ENCODE measurements at places on chromosomes 13 and 19.

GRCh38 chr13:76635232-76636230 is 250.7 kb downstream of the KCTD12 start:
- DNase-seq: no peak

DNA sequence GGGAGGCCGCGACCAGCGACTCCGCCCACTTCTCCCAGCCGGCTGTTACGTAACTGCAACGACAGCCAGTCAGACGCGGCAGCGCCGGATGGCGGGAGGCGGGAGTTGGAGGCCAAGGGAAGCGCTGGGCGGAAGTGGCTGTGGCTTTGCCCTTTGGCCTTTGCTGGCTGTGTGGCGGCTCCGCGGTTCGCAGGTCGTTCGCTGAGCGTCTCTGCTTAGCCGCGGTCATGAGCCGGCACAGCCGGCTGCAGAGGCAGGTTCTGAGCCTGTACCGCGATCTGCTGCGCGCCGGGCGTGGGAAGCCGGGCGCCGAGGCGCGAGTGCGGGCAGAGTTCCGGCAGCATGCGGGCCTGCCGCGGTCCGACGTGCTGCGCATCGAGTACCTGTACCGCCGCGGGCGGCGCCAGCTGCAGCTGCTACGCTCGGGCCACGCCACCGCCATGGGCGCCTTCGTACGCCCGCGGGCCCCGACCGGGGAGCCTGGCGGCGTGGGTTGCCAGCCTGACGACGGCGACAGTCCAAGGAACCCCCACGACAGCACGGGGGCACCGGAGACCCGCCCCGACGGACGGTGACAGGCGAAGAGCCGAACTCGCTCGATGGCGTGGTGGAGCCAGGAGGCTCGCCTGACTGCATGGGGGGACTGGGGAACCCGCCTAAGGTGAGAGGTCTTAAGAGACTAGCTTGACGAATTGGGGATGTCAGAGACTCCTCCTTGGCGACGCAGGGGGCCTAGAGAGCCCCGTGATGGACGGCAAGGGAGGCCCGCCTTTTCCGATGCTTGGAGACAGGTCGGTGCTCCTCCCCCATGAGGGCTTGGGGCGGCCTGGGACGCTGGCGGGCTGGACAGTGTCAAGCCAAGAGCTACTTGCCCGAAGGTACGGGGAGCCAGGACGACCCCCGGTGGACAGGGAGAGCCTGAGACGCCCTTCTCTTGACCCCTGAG is at the start of gene SDHAF1:
Gene SDHAF1 (plus strand): TSS at position 141 of the 946 bp plus-strand sequence. CDS start 87 bp downstream, at position 228.
- DNase-seq: peak; percentile 95

- DNase-seq: no peak
These were observed 26.9 kb downstream of the PCCA start for GRCh38 chr13:100115693-100116254.

DNA sequence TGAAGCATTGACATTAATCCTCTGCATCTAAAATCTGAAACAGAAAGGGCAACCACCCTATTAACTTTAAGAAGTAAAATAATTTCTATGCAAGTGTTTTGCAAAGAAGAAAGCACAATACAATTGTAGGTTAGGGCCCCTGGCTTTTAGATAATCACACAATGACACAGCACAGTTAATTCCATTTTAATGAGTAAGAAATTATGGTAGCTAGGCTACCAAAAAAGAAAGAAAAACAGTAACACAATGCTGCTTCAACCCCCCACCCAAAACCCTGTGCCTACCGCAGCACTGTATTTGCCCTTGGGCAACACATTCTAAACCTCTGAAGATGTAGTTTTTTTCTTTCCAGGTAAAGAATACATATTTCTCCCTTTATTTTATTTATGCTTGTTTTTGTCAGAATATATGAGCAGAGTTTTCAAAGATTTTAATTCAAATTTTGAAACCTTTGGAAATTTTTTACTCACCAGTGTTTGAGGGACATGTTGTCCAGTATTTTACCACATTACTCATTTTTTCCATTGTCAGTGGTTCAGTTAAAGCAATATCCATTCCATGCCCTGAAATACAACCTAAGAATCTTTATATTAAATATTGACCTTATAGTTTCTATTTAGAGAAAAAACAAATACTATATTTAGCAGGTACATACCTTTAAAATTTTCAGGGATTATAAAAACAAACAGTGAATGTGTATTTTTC is 21.1 kb downstream of the SOHLH2 start:
- no peak for DNase-seq

DNA sequence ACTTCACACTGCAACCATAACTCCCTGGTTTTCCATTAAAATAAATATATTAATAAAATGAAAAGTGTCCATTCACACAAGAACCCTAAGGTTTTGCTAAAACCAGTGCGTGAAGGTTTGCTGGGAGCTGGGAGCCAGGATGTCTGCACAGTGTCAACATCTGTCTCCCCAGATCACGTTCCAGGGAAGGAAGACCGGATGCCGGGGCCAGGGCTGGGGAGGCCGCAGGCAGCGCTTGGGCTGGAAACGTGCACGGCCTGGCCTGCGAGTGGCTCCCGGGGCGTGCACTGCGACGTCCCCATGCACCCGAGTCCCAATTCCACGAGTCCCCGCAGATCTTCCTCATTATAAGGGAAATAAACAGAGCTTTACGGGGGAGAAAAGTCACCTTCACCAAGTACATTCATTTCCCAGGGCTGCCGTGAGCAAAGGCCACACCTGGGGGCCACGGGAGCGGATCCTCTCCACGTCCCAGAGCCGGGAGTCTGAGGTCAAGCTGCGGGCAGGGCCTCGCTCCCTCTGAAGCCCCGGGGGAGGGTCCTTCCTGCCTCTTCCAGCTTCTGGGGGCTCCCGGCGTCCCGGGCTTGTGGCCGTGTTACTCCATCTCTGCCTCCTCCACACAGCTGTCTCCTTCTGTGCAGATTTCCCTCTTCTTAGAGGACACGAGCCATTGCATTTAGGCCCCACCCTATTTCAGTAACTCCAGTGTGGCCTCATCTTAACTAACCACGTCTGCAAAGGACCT is 12.8 kb downstream of the SHC2 start:
- DNase-seq: no peak

- no peak for DNase-seq
These were observed 389.2 kb downstream of the EFNB2 start for GRCh38 chr13:106145997-106146864.

DNA sequence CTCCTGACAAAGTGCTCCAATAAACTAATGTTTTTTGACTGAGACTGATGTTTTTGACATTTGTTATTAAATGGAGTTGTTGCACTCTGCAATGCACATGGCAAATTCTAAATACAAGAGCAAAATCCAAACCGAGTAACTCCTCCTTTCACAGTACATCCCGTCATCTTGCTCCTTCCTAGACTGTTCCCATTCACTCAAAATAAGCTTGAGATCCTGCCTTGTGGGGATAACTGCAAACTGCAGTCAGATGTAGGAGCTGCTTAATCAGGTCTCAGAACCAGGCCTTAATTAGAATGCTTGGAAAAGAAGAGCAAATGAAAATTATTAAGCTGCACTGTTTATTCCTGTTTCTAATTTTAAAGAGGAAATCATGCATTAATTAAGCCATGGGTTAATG is 134.8 kb upstream of the SPRY2 start:
- DNase-seq: no peak

GRCh38 chr13:79349011-79349410 is 57.0 kb downstream of the RBM26 start:
- no peak for DNase-seq

DNA sequence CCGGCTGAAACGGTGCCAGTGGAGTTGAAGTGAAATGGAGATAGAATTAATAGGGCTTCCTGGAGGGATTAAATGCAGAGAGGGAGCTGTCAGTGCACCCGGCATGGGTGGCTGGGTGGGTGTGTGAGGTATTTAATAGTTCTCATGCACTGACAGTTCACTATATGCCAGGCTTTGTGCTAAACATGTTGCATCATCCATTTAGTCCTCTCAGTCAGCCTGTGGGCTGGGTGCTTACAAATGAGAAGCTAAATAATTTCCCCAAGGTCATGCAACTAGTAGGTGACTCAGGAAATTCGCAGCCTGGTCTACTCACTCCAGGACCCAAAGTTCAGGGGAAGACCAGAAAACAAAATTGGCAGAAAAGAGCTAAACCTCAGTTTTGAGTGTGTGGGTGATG is 63.5 kb upstream of the SPATA13 start:
- peak; percentile 38 for DNase-seq

DNA sequence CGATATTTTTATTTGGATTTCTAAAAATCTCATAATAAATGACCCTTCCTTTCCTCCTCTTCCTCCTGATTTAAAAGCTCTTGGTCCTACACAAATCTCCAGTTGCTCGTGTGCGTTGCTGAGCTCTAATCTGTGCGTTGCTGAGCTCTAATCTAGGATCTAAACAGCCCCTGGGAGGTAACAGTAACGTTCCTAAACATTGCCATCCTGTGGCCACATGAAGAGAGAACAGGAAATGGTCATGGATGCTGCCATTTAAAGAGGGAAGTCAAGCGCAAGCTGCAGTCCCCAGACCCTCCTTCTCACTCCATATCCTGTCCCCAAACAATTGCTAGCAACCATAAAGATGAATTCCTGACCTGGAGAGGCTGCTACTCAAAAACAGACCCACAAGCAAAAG is 170.8 kb downstream of the NUFIP1 start:
- no peak for DNase-seq

DNA sequence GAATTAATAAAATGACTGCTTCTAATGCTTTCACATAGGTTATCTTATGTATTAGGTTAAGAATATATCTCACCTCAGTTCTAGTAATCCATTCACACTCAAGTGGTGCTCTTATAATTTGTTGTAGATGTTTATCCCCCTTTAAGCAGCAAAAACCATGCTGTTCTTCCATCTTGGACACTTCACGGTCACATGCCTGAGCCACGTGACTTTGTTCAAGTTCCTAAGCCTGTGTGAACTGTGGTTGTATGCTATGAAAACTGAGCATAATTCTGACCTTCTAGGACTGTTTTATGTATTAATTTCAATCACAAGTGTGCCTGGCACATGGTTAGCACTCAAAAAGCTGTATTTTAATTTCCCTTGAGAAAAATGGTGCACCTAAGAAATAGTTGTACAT is 41.2 kb upstream of the STARD13 start:
- no peak for DNase-seq

- DNase-seq: no peak
These were observed 264.4 kb downstream of the DCLK1 start for GRCh38 chr13:35866801-35867200.

DNA sequence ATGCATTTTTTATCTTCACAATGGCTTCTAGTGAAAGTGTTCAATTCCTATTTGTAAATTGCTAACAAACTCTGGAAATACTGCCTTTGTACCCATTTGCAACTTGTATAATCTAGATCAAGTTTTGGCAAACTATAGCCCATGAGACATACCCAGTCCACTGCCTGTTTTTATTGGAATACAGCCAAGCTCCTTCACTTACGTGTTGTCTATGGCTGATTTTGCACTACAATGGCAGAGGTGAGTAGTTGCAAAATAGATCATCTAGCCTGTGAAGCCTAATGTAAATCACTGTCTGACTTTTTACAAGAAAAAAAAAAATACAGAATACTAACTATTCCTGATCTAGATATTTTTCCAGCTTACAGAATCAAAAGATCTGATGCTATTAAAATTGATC is 37.1 kb downstream of the DZIP1 start:
- DNase-seq: no peak

DNA sequence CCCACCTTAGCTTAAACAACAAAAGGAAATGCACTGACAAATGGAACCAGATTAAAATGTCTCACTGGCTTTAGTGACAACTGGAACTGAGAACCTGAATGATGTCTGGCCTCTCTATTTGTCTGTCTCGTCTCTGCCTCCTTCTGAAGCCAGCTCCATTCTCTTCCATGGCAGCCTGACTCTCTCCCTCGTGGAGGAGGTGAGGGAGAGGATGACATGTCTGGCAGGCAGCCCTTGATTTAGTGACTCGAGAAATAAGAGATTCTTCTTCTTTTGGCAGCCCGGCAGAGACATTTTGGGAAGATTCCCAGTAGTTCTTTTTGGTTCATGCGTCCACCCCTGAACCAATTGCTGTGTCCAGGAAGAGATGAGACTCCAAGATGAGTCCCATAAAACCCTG is 131.7 kb downstream of the KLF5 start:
- DNase-seq: no peak

GRCh38 chr19:15280048-15280725 is 47.9 kb upstream of the EPHX3 start:
- no peak for DNase-seq

DNA sequence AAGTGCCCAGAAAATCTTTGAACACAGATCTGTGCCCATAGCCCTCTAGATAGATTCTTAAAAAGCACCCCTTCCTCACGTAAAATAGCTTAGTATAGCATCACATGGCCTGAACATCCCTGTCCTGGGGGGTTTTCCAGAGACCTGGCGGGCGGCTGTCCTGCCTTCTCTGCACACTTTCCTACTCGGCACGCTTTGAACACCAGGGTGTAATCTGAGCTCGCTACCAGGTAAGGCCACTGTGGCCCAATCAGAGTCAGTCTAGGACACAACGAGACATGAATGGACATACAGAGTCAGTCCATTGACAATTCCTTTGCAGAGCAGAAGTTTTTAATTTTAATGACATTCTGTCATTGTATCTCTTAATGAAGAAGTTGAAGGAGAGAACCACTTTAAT is 8.1 kb downstream of the CYP2A13 start:
- no peak for DNase-seq

DNA sequence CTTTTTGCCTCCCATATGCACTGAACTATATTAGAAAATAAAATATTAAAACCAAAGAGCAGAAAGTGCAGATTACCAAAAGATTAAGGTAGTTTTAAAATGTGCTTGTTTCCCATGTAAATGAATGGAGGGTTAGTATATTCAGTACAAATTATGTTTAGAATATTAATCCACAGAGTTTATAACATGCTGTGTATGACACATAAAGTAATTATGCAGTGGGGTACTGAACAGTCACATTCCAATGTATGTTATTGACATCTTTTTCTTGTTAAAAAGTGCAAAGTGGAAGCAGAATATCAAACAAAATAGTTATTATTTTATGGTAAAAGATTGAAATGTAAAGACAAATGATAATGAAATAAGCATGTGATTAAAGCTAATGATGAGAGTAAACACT is 79.3 kb downstream of the GPC6 start:
- DNase-seq: no peak

- no peak for DNase-seq
These were observed 1171.8 kb downstream of the DIAPH3 start for GRCh38 chr13:58991826-58992477.

DNA sequence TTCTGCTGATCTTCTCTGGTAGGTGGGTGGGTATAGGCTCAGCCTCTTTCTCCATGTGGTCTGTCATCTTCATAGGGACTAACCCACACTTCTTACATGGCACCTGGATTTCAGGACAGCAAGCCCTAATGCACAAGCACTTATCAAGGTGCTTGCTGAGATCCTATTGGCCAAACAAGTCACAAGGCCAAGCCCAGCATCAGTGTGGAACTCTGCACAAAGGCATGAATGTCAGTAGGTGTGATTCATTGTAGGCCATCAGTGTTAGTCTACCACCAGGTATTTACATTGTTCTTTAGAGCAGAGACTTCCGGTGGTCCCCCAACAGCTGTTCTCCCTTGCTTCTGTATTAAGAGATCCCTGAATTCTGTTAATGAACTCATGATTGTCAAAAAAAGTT is 8.3 kb upstream of the RB1 start:
- DNase-seq: no peak

Measured in activated naive CD4-positive, alpha-beta T cell treated with anti-CD3 and anti-CD28 coated beads, Interleukin-2, amount 50 U/mL, for 16 hours (primary cell).